ENCODE measurements at places on chromosomes 5 and 9.

DNA sequence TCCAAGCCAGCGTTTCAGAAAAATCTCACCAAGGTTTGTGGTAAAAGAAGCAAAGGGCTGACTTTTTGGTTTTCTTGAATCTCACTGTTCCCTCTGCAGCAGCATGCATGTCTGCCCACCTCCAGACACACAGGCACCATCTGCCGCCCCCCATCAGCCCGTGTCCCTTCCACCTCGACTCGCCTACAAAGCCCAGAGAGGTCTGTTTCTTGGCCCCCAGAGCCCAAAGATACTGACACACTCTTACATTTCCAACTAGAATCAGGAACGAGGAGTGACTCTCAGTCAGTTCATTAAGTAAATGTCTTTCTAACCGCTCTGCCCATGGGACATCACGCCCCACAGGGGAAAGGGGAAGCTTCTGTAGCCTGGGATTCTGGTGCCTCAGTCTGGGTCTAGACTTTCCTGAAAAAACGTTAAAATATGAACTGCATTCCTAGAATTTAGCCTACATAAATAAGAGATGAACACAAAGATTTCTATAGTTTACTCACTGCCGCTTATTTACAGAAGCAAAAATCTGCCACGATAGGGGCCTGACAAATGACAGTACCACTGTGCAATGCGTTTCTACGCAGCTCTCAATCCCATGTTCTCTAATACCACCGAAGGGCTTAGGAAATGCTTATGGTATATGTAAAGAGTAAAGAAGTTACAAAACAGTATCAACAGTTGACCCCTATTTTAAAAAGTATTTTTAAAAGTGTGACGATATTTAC, 4.1 kb downstream of the IL4 start:
- no peak for DNase-seq

- no peak for DNase-seq
Observed at GRCh38 chr5:45697201-45697600, 1.0 kb upstream of the HCN1 start.

DNA sequence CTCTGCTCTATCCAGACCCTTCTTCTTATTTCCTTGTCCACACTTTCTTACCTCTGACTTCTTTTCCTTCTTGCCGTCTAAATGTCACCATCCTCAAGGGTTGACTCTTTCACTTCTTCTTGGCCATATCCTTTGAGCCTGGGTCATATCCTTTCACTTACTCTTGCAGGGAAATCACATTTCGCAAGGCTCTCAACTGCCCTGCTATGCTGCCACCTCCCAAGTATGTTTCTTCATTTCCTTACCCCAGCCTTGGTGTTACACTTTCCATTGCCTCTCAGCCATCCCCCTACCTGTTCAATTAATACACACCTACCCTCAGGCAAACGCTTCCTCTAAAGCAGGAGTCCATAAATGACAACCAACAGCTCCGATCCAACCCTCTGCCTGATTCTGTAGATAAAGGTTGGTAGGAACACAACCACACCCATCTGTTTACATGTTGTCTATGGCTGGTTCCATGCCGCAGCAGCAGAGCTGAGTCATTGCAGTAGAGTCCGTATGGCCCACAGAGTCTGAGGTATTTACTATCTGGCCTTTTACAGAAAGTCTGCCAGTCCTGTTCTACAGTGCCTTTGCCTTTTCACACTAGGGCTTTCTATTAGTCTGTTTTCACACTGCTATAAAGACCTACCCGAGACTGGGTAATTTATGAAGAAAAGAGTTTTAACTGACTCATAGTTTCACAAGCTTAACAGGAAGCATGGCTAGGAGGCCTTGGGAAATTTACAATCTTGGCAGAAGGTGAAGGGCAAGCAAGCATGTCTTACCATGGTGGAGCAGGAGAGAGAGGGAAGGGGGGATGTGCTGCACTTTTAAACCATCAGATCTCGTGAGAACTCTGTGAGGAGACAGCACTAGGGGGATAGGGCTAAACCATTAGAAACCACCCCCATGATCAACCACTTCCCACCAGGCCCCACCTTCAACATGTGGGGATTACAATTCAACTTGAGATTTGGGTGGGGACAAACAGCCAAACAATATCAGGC, 97.9 kb downstream of the SV2C start:
- no peak for DNase-seq

DNA sequence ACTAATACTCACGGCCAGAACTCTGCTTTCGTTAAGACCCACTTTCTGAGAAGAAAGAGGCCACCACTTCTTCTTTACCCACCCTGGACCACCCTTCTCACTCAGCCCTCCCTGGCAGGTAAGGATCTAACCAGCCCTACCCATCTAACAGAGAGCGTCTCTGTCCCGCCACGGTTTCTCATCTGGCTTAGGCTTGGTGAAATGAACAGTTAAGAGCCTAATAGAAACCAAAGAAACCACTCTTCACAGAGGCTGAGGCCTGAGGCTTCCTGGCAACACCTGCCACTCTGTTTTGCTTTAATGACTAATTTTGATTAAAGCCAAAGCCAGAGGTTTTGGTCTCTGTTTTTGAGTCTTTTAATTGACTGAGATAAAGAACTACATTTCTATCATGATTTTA, 354.1 kb upstream of the SLC30A5 start:
- no peak for DNase-seq

DNA sequence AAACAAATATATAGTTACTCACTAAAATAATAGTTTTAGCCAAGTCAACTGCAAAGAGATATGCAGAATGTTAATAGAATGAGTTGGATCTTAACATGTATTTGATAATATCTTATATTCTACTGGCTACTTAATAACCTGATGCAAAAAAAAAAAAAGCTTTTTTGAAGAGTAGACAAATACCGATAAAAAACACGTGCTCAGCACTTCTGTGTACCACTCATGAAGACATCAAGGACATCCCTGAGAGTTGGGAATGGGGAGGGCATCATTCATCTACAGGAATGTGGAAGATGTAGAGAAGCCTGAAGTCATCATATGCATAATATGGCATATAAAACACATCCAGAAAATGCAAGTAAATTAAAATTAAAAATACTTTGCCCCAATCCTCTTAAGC, 43.2 kb upstream of the RANBP3L start:
- DNase-seq, result no peak

DNA sequence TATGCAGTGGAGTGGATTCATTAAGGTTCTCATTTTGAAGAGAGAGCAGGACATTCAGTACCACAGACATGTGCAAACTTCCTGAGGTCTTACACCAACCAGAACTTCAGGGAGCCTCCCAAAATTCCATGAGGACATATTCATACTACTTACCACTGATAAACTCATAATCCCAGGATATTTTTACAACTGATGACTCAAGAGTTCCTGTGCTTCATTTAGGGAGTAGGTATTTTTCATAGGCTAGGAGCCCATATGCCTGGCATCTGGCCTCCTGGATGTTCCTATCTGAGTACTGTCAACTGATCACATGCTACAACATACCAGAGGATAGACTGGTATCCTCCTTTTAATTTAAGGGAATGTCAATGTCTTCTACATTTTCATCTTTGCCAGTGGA, 578.0 kb downstream of the EFNA5 start:
- no peak for DNase-seq

- DNase-seq, result no peak
Observed at GRCh38 chr5:12652201-12652600, 748.0 kb upstream of the CTNND2 start.

GRCh38 chr5:82010696-82011095, 38.9 kb downstream of the ATG10 start:
- no peak for DNase-seq

- no peak for DNase-seq
Observed at GRCh38 chr5:159645179-159645846, 271.0 kb upstream of the ADRA1B start.

DNA sequence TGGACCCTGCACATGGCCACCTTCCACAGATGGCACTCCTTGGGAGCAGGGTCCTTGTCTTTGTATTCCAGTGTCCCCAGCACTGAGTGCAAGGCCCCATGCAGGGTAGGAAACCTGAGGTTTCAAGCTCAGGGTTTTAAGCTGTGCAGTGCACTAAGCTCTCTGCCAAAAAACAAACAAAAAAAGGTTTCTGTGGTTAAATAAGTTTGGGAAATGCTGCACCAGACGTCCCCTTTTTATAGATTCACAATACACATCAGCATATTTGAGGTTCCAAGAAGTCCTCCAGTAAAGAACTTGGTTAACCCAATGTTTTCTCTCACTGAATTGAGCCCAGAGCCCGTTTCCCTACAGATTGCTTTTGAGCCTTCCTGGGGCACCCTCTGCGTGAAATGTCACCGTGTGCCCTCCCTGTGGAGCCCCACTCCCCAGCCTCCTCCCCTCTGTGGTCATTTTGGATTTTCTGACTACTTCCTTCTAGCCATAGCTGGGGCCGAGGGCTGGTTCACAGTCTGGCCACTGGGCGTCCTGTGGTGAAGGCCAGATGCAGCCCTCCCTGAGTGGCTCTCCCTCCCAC, 17.1 kb downstream of the DELE1 start:
- no peak for DNase-seq

DNA sequence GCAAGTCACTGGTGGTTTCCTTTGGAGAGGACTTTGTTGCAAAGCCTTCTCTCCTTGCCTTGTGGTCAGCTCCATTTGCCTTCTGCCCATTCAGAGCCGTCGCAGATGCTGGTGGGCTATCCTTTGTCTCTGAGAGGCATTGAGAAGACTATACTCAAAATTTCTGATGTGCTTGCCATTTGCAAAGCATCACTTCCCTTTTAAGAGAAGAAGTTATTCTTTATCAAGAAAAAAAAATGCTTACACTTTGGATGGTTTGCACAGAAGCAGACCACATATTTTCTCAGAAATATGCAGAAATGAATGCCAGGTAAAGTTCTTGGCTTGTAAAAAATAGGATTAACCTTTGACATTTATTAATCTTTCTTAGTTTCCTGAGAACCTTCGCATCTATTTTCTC, 195.8 kb upstream of the KLF4 start:
- DNase-seq, result no peak

DNA sequence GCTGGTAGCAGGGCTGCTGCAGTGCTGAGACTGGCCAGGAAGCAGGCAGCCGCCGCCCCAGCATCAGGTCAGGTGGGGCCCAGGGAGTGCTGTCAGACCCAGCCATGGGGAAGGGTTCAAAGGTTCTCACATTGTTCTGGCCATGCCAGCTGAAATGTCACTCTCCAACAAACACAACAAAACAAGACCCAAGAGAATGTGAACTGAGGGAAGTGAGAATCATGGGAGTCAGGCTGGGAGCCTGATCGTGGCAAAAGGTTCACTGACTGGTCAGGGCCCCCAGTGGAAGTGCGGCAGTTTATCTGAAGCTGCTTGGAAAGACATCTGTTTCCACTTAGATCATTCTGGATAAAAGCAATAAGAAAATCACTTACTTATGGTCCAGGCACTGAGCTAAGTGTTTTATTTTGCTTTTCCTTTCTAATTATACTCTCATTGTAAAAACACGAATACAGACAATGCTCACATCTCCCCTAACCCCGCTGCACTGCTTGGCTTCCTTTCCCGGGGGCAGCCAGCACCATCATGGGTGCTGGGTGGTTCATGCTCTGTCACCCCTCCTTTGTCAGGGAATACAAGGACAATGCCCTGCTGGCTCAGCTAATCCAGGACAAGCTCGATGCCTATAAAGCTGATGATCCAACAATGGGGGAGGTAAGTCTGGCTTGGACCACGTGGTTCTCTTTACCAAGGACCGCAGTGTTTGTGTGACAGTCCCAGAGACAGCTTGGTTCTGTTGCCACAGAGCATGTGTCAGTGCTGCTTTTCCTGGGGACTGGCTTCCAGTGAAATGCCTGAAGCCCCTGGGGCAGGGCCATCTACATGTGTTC, 41.9 kb upstream of the CFAP157 start:
- DNase-seq, result no peak

GRCh38 chr9:123789554-123790292, 140.2 kb downstream of the DENND1A start:
- no peak for DNase-seq

GRCh38 chr5:114237766-114238165, 124.1 kb upstream of the KCNN2 start:
- no peak for DNase-seq

DNA sequence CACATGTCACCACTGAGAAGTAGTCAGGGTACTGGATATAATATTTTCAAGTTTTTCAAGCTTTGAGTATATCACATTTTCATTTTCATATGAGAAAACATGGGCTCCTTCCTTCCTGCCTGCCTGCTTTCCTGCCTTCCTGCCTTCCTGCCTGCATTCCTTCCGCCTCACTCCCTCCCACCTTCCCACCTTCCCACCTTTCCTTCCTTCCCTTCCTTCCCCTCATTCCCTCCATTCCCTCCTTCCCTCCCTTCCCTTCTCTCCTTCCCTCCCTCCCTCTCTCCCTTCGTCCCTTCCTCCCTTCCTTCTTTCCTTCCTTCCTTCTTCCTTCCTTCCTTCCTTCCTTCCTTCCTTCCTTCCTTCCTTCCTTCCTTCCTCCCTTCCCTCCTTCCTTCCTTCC, 175.3 kb downstream of the HMHB1 start:
- DNase-seq, result no peak

DNA sequence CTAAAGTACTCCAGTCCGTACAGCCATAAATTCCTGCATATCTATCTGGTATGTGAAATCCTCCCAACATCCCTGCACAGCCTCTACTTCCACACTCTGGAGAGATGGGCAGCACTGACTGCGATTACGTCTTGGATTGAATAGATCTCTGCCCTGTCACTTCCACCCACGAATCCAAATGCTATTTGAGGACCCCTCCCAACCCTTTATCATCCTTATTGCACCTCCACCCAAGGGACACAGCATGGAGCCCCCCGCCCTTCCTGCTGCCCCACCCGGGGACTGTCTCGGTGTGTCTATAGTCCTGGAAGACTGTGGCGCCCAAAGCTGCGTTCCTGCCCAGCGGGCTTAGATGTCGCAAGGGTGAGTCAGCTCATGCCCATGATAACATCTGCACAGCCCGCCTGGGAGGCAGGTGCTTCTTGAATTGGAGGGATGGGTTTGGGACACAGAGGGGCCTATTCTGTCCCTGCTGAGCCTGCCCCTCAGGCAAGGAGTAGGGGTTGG, 105.7 kb upstream of the HAND1 start:
- DNase-seq, result no peak

GRCh38 chr9:37381094-37381741, 41.3 kb upstream of the GRHPR start:
- DNase-seq, result no peak

- DNase-seq, result no peak
Observed at GRCh38 chr9:35560625-35561337, 44.3 kb upstream of the TESK1 start.

DNA sequence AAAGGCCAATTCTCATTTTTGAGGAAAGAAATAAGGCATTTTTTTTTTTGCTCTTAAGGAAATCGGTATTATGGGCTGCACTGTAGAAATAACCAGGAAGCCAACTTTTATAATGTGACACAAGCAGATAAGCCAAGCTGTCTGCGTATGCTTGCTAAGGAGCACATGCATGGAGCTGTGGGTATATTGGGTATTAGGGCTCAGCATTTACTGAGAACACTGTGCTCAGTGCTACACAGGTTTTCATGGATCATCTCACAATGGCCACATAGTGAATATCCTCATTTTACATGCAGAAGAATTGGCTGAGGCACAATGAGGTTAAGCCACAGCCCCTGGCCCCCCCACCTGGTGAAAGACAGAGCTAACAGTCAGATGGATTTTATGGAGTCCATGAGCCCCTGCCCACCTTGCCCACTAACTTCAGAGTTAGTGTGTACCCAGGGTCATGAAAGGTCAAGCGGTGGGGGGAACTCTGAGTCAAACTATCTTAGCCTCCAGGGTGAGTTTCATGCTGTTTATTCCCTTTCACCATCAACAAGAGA, 204.8 kb downstream of the SPATA31A6 start:
- DNase-seq, result no peak

- no peak for DNase-seq
Observed at GRCh38 chr9:107794259-107794658, 304.7 kb upstream of the KLF4 start.

GRCh38 chr5:44795496-44795895, 13.3 kb upstream of the MRPS30 start:
- no peak for DNase-seq

GRCh38 chr9:27599870-27600238, 26.6 kb upstream of the C9orf72 start:
- no peak for DNase-seq
